ENCODE measurements at places on chromosomes 12 and 14. TPM values are rescaled to one million over a fixed set of nuclear protein-coding genes. Genes with fewer than 3 reads are reported as not detected.

GRCh38 chr12:59113831-59114615 is 193.7 kb upstream of the LRIG3 start:
- peak; percentile 83 for DNase-seq

Gene CACNA1C
- 11.1 TPM for total RNA-seq

GRCh38 chr12:91786499-91787272 is 359.0 kb downstream of the BTG1 start:
- no peak for DNase-seq

Gene VIPAS39
- total RNA-seq, result 28.7 TPM

Gene ATL1
- 4.7 TPM for total RNA-seq

Gene TPH2
- total RNA-seq, result 0.10 TPM

Gene COX14
- 36.4 TPM for total RNA-seq

Data from endothelial cell (in vitro differentiated cells).